Activated naive CD8-positive, alpha-beta T cell treated with anti-CD3 and anti-CD28 coated beads, Interleukin-2, amount 10 ng/mL, durations not matched to agents 7 days and 5 days (primary cell): ENCODE measurements at places on chromosomes 7 and 10. TPM values are rescaled to one million over a fixed set of nuclear protein-coding genes. Genes with fewer than 3 reads are reported as not detected.

OPN1SW gene
- not detected for total RNA-seq

CAMK1D gene
- 9.0 TPM for total RNA-seq

RPEL1 gene
- total RNA-seq = not detected

CARD11 gene
- total RNA-seq = 151 TPM

DNA sequence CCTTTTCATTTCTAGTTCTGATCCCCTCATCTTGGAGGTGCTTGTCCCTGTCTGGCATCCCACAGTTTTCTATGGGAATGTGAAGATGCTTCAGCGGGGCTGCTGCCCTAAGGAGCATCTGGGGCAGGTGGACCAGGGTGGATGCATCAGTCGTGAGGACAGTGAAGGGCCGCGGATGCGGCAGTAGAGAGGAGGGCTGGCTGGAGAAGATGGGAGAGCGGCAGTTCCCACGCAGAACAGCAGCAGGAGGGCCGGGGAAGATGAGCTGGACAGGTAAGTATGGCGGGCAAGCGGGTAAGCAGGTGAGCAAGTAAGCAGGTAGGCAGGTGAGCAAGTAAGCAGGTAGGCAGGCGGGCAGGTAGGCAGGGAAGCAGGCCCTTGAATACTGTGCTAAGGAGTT is 48.9 kb downstream of the ASB13 start:
- DNase-seq = no peak

- no peak for DNase-seq
These were observed 70.8 kb downstream of the NKX6-2 start for GRCh38 chr10:132714986-132715775.

- DNase-seq = no peak
These were observed 6.1 kb upstream of the FAS start for GRCh38 chr10:88984525-88984924.

- DNase-seq = no peak
These were observed 15.0 kb downstream of the SNX8 start for GRCh38 chr7:2299131-2299829.

- no peak for DNase-seq
These were observed 60.2 kb downstream of the CHST15 start for GRCh38 chr10:124032971-124033886.

DNA sequence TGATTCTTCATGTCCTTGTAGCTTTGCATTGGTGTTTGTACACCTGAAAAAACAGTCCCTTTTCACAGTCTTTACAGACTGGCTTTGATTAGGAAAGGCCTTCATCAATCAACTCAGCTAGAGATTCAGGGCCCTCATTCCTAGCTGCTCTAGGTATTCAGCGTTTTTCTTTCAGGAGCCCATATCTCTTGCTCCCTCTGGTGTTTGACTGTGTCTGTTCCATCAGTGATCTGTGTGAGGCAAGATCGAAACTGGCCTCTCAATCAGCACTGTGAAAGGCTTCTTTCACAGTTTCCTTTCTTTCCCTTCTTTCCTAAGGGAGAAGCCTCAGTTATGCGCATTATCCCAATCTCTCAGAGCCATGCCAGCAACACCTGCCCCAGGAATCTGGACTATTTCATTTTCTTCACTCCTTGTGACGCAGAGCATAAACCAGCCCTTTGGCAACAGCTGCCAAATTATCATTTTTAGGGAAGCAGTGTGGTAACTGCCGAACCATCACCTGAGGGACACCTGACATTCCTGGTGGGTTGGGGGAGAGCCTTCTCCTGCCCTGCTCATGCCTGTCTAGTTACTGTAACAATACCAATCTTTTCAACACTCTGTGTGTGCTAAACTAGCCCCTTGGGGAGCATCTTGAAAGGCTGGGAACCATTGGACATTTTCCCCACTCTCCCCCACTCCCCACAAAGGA is 75.7 kb upstream of the CCDC71L start:
- no peak for DNase-seq
